ENCODE measurements at places on chromosomes 6 and 20.

- no peak for DNase-seq
These were observed 74.4 kb downstream of the BCAS1 start for GRCh38 chr20:53995949-53996348.

DNA sequence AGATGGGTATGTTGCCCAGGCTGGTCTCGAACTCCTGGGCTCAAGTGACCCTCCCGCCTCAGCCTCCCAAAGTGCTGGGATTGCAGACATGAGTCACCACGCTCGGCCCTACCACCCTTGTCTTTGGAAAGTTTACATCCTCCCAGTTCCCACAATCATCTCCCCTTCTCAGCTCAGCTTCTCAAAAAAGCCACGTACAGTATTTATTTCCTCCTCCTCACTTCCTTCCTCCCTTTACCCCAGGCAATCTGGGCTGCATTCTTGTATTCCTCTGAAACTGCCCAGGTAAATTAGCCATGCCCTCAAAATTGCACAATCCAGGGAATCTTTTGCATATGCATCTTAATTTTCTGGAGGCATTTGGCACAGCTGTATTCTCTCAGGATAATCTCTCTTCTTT, 7.4 kb upstream of the SLC23A2 start:
- no peak for DNase-seq

DNA sequence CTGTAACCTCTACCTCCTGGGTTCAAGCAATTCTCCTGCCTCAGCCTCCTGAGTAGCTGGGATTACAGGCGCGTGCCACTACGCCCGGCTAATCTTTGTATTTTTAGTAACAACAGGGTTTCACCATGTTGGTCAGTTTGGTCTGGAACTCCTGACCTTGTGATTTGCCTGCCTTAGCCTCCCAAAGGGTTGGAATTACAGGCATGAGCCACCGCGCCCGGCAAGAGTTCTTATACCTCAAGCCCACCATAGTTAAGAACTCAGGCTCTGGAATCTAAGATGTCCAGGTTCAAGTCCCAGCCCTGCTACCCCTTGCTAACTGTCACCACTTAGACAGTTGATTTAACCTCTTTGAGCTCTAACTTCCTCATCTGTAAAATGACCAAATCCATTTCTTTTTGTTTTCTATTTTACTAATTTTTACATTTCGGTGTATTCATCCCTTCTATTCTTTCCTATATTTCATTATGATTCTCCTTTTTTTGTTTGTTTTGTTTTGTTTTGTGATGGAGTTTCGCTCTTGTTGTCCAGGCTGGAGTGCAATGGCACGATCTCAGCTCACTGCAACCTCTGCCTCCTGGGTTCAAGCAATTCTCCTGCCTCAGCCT, 104.8 kb upstream of the ZNF217 start:
- DNase-seq: no peak

GRCh38 chr6:5657684-5658430, 348.9 kb downstream of the NRN1 start:
- no peak for DNase-seq

GRCh38 chr6:114049367-114049966, 78.5 kb upstream of the HDAC2 start:
- no peak for DNase-seq

- DNase-seq: no peak
These were observed 62.8 kb upstream of the TFB1M start for GRCh38 chr6:155377061-155377460.

- no peak for DNase-seq
These were observed 1849.3 kb upstream of the DEFB115 start for GRCh38 chr20:29408034-29408695.

DNA sequence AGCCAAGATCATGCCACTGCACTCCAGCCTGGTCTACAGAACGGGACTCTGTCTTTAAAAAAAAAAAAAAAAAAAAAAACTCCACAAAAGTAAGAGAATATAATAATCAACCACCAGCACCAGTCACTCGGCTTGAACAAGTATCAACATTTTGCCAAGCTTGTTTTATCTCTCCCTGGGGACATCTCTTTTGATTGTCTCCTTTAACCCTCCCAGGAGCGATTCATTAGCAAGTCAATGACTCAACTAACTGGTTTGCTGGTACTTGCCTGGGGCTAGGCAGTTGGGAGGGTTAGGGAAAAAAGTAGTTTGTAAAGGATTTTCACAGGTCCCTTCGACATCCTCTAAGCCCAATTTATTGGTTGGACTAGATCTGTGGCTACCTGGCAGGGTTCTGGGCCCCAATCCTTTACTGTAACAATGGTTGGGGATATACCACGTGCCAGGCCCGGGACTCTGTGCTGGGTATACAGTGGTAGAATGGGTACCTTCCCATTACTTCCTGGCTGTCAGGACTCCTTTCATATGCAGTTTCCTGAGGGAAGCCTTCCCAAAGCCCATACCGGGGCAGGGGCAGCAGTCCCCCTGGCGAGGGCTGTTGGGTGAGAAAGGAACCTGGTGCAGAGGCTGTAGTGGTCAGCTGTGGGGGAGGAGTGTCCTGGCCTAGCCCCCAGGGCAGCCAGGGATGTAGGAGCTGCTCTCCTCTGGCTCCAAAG, 12.2 kb downstream of the TGIF2 start:
- DNase-seq: no peak

- no peak for DNase-seq
These were observed 569 bp upstream of the CDC5L start for GRCh38 chr6:44386929-44387345.

GRCh38 chr6:166586424-166587156, at the start of gene RAMACL:
Gene RAMACL (minus strand): TSS chr6:166586678. CDS start chr6:166586477, 201 bp downstream.
- peak; percentile 49 for DNase-seq

DNA sequence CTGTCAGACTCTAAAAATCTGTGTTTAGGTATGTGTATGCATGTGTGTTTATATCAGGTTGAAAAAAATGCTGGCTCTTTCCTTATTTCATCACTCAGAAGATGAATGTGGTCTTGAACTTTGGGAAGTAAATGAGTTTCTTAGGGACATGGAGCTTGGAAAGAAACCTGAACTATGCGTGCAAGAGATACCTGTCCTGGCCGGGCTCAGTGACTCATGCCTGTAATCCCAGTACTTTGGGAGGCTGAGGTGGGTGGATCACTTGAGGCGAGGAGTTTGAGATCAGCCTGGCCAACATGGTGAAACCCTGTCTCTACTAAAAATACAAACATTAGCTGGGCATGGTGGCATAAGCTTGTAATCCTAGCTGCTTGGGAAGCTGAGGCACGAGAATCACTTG, 4.4 kb upstream of the GLP1R start:
- DNase-seq: no peak

- DNase-seq: no peak
These were observed 5.6 kb upstream of the ZBTB46 start for GRCh38 chr20:63836458-63837344.

DNA sequence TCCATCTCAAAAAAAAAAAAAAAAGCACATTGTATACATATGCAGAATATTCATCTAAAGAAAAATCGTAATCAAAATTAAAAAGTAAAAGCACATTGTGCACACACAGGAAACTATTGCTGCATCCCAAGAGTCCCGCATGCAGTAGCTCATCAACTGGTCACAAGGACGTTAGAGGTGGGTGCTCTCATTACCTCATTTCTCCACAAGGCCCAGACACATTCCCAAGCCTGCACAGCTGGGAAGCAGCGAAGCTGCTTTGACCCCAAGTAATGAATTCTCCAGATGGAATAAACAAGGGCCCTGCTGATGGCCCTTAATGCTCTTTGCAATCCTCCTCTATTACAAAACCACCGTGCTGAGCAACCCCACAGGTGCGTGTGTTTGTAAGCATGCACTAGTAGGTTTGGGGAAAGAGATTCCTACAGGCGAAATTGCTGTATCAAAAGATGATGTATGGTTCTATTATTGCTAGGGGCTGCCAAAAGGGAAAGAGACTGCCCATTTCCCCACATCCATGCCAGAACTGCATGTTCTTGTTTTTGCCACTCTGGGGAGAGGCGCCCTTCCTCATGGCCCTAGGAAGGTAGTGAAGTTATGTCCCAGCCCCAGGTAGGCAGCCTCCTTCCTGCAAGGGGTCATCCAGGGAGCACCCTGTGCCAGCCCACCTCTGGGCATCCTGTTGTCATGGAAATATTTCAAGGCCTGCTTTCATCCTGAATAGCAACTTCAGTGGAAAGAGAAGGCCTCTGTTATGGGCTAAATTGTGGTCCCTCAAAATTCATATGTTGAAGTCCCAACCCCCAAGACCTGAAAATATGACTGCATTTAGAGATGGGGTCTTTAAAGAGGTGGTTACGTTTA, 34.6 kb upstream of the PTGIS start:
- DNase-seq: no peak

- DNase-seq: no peak
These were observed 100.6 kb upstream of the AFDN start for GRCh38 chr6:167726043-167726621.

DNA sequence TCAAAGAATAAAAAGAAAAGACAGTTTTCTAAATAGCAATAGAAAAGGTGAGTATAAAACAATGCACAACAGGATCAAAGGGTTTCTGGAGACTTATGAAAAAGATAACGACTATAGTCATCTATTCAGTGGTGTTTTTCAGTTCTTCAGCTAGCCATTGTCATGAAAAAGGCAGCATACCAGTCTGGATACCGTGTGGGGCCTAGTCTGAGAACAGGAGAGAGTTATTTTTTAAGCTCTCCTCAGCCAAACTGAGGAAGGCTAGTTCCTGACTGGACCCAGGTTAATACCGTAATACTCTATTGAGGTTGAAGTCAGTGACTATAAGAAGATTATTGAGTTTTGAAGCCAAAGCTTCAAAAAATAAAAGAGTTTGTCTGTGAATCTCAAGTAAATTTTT, 49.5 kb downstream of the PLN start:
- DNase-seq: no peak

DNA sequence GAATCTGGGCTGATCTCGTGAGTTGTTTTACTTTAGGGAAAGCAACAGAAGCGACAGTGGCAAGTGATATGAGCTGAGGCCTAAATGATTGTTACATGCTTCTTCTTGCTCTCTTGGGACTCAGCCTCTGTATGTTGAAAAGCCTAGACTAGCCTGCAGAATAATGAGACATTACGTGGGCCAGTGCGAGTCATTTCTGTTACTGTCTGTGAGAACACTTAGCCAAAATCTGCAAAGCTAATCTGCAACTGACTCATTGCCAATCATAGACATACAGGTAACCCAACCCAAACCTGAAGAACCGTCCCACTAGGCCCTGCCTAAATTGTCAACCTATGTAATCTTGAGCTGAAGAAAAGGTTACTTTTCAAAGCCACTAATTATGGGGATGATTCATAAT, 77.4 kb upstream of the F13A1 start:
- no peak for DNase-seq

GRCh38 chr6:41066867-41067304, 5.3 kb downstream of the OARD1 start:
- peak; percentile 61 for DNase-seq

- no peak for DNase-seq
These were observed 26.0 kb downstream of the FAM229B start for GRCh38 chr6:112113431-112113830.

DNA sequence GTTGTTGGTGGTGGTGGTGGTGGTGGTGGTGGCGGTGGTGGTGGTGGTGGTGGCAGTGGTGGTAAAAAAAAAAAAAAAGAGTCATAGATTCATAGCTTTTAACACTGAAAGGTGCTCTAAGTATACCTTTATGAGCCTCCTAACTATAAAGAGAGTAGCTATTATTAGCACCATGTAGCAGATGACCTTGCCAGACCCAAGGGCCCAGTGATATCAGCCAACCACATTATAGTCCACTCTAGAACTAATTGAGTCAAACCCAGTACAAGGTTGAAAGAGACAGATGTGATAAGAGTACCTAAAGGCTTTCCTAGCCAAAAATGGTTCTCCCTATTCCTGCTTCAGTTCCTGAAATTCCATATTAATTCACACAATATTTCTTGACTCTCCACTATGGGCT, 245.3 kb downstream of the HACE1 start:
- no peak for DNase-seq

DNA sequence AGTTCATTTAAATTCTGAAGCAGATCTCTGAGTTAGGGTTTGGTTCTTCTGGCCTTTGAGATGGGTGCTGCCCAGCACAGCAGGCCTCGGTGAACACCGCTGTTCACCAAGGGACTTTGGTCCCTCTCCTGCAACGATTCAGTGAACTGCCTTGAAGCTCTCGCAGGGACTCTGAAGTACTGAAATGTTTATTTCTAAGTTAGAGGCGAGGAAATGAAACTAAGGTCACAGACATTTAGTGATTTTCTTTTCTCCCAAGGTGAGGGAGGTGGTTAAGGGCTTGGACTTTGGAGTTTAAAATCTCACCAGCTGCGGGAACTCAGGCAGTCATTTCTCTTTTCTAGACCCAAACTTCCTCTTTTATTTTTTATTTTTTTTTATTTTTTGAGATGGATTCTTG, 26.2 kb downstream of the E2F3 start:
- DNase-seq: no peak

DNA sequence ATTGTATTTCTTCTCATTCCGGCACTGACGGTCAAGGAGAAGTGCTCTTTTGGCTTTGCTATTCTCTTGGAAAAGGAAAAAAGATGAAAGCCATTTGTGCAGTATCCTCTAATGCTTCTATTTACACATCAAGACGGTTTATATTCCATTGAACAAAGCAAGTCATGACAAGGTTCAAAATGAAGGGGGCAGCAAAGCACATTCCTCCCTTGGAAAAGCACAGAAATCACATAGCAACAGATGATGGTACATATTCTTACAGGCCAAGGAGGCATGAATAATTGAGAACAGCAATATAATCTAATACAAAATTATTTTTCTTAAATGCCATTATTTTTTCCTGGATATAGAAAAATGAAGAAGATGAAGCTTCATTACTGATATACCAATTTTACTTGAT, 508.2 kb upstream of the JAG1 start:
- DNase-seq: no peak

DNA sequence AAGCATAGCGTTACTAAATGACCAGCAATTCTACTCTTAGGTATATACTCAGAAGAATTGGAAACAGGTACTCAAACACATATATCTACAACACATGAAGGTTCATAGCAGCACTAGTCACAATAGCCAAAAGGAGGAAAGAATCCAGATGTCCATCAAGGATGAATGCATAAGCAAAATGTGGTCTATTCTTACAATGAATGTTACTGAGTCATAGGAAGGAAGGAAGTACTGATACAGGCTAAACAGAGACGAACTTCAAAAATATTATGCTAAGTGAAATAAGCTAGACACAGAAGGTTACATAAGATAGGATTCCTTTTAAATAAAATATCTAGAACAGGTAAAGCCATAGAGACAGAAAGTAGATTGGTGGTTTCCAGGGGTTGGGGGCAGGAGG, 93.5 kb downstream of the MAP3K7 start:
- no peak for DNase-seq

- DNase-seq: peak; percentile 81
These were observed 115.4 kb upstream of the BTN3A2 start for GRCh38 chr6:26249707-26249956.

- DNase-seq: no peak
These were observed 189.5 kb downstream of the TMEM242 start for GRCh38 chr6:157133856-157134255.

- DNase-seq: no peak
These were observed 84.3 kb downstream of the PFDN4 start for GRCh38 chr20:54292185-54292584.

All from activated CD4-positive, alpha-beta T cell treated with anti-CD3 and anti-CD28 coated beads, Interleukin-2, Interleukin-4, amounts not matched to agents 100 ng/mL and 50 ng/mL, durations not matched to agents 16 hours and 8 hours (primary cell).